ENCODE measurements at places on chromosomes 16 and 17.

DNA sequence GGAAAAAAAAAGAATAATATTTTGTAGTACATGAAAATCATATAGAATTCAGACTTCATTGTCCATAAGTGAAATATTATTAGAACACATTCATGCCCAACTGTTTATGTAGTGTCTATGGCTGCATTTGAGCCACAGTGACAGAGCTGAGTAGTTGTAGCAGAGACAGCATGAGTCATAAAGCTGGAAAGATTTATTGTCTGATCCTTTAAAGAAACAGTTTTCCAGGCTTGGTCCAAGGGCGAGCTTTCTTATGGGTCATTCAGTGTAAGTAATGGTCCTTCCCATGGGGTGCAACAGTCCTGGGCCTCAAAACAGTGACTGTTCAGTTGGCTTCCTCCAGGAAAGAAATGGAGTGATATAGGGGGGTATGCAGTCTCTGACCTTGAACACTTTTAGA lies 260.2 kb downstream of the HS3ST4 start:
- ATAC-seq = no peak

GRCh38 chr16:71852561-71852960 lies 6.8 kb downstream of the ATXN1L start:
- no peak for ATAC-seq

GRCh38 chr16:64363039-64363438 lies 758.8 kb downstream of the CDH11 start:
- no peak for ATAC-seq

- no peak for ATAC-seq
Observed at GRCh38 chr17:33567223-33567622, 274.1 kb upstream of the ASIC2 start.

DNA sequence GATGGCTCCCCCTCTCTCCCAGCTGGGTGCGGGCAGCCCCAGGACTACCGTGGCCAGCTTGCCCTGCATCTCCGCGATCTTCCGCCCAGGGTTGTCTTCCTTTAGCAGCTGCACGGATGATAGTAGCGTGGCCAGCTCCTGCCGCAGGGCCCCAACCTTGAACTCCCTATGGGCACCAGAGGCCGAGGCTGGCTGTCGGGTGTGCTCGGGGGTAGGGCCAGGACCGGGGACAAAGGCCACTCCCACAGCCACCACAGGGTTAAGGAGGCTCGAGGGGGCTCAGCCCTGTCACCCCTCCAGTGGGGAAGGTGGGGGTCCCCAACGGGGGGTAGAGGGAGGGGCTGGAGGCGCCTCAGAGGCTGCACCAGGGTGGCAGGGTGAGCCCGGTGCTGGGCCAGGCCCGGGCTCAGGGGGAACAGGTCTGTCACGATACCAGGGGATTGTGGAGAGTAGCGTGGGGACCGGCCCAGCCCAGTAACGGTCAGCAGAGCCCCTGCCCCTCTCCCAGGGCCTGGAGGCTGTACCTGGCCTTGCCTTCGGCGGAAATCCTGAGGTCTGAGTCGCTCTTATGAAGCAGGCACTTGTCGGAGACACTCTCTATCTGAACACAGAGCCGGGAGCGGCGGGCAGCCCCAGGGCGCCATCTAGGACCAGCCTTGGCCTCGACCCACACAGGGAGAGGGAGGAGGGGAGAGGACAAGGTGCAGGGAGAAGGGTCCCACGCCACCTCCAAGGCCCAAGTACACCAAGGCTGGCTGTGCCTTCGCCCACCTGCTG lies 5.2 kb downstream of the PERCC1 start:
- ATAC-seq = no peak

GRCh38 chr16:87952751-87953150 lies 1.5 kb downstream of the BANP start:
- ATAC-seq = no peak

- no peak for ATAC-seq
Observed at GRCh38 chr17:74134991-74135390, 68.5 kb upstream of the RPL38 start.

GRCh38 chr16:4795181-4795827 lies at the start of gene SMIM22:
Gene SMIM22 (plus strand): TSS chr16:4795369. CDS start chr16:4795735, 366 bp downstream.
- no peak for ATAC-seq

- peak; percentile 30 for ATAC-seq
Observed at GRCh38 chr16:66515596-66516508, 34.1 kb downstream of the TK2 start.

DNA sequence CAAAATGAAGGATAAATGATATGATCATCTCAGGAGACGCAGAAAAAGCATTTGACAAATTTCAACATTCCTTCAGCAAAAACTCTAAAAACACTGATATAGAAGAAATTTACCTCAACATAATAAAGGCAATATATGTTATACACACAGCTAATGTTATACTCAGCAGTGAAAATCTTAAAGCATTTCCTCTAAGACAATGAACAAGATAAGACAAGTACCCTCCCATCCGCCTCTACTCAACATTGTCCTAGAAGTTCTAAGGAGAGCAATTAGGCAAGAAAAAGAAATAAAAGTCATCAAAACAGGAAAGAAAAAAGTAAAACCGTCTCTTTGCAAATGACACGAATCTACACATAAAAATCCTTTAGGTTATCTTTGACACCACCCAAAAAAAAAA lies 1432.8 kb downstream of the CDH11 start:
- no peak for ATAC-seq

- ATAC-seq = no peak
Observed at GRCh38 chr16:50991006-50991405, 160.1 kb downstream of the SALL1 start.

GRCh38 chr16:15899538-15900100 lies 11.2 kb upstream of the CEP20 start:
- peak; percentile 88 for ATAC-seq

GRCh38 chr16:86062271-86062965 lies 163.5 kb downstream of the IRF8 start:
- ATAC-seq = no peak

GRCh38 chr16:2587891-2588565 lies 50.2 kb downstream of the PDPK1 start:
- ATAC-seq = no peak

- ATAC-seq = no peak
Observed at GRCh38 chr17:45895969-45896785, 1.8 kb downstream of the MAPT start.

GRCh38 chr16:7218936-7219335 lies 113.7 kb upstream of the RBFOX1 start:
- no peak for ATAC-seq

DNA sequence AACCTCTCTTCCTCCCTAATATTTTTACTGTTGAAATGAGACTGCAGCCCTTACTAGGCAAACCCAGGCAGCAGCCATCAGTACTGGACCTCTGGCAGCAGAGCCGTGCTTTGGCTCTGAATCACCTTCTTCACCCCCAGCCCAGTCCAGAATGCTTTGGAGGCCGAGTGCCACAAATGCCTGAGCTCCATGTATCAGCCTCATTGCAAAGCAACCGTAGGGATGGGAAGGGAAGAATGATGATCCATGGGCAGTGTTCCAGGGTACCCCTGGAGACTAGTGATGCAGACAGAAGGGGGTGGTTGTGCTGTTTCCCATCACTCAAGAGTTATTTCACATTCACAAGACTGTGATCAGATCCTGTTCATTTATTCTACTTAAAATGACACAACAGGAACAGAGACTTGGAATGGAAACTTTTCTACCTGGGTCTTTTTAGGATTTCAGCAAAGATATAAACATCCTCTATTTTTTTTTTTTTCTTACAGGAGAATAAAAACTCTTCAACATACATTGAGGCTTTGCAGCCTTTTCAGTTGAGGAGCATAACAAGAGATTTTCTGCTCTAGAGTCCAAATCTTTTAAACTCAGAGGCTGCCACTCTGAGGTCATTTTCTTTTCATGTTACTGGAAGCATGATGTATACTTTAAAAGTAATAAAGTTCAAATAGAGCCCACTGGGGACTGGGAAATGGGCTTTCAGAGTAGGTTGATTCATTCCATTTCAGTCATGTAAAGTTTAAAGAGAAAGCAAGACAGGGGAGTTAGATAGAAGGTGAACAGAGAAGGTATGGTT lies 138.3 kb downstream of the KCNJ2 start:
- no peak for ATAC-seq

- ATAC-seq = no peak
Observed at GRCh38 chr17:14488958-14489550, 188.2 kb downstream of the HS3ST3B1 start.

- no peak for ATAC-seq
Observed at GRCh38 chr16:4826526-4826925, 20.6 kb downstream of the GLYR1 start.

GRCh38 chr17:9004132-9004960 lies 17.0 kb upstream of the NTN1 start:
- ATAC-seq = no peak

GRCh38 chr16:67530013-67530939 lies 1.6 kb downstream of the RIPOR1 start:
- ATAC-seq = peak; percentile 49

- ATAC-seq = no peak
Observed at GRCh38 chr16:8258523-8258922, 331.8 kb downstream of the TMEM114 start.

DNA sequence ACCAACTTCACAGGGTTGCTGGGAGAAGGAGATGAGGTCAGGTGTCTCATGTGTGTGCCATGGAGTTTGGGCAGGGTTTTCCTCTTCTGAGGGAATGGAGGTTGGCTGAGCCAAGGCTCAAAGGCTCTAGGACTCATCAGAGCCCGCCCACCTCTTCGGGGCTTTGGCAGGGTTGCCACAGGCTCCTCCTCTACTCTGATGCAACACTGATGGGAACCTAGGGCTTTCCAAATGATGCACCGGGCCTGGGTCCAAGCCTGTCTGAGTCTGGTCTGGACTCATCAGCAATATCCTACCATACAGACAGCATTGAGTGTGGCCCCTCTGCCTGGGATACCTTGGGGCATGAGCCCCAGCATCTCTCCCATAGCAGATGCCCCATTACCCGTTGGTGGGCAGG lies 59.5 kb upstream of the LHX1 start:
- ATAC-seq = no peak

GRCh38 chr17:66165537-66166123 lies 26.3 kb downstream of the CEP112 start:
- no peak for ATAC-seq

Data from activated T-helper 17 cell treated with anti-CD3 and anti-CD28 coated beads, Interleukin-2, amount 50 U/mL, for 72 hours (primary cell).